ENCODE measurements at places on chromosomes 12 and 14. TPM values are rescaled to one million over a fixed set of nuclear protein-coding genes. Genes with fewer than 3 reads are reported as not detected.
A peak's percentile ranks its signal among the peaks of the same experiment; 100 is the strongest.

GRCh38 chr14:45251912-45252311 is 1.1 kb downstream of the MIS18BP1 start:
- no peak for DNase-seq

The KLRB1 gene
- total RNA-seq, result not detected

DNA sequence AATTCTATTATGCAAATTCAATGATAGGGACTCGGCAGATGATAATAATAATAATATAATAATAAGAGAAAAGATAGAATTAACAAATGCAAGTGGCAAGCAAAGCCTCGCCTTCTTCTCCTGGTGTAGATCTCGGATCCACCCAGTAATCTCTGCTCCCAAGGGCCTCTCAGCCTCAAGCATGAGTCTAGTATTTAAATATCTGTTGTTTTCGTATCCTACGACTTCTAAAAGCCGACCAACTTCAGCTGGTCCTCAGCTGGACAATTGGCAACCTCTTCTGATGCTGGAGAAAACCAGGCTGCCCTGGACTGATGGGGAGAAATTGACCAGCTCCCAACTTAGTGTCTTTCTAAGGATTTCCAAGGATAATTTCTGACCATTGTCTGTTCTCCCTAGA is 14.0 kb upstream of the MAP1LC3B2 start:
- DNase-seq, result no peak

DNA sequence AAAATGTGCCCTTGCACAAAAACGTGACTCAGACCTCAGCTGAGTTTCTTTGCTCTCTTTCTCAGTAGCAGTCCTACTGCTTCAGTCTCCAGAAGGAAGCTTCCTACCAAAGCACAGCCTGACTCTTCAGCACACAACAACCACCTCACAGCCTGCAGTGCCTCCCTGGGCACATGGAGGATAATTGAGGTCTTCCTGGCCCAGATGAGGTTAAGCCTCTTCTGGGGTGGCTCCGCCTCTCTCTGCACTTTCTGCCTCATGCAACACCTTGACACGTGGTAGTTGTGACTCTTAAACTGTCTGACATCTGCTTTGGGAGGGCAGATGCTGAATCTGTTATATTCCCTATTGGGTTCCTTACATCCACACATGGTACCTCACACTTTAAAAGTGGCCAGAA is 33.8 kb downstream of the GIT2 start:
- peak; percentile 28 for DNase-seq

Measured in glutamatergic neuron (in vitro differentiated cells).